ENCODE measurements at places on chromosomes 11 and 22.

- no peak for DNase-seq
These were observed 208.6 kb downstream of the LUZP2 start for GRCh38 chr11:24705474-24705873.

DNA sequence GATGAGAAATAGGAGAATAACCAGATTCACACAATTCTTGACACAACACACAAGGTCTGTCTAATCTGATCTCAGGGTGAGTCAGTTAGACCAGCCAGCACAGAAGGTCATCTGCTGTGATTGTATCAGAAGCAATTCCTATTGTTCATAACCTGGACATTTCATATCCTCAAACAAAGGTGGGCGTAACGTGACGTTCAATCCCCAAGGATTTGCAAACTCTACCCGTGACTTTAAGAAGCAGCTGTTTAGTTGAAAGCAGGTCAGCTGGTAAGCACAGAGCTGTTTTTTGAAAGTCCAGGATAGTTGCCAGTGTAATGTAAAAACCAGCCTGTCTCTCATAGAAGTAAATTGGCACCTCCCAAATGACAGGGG lies 385.1 kb downstream of the DCDC1 start:
- DNase-seq = no peak

- no peak for DNase-seq
These were observed 30.6 kb upstream of the ATXN10 start for GRCh38 chr22:45640941-45641621.

GRCh38 chr11:75342231-75342918 lies 9.1 kb downstream of the ARRB1 start:
- no peak for DNase-seq

Measured in suppressor macrophage (primary cell).